ENCODE measurements at places on chromosomes 2 and 18.

DNA sequence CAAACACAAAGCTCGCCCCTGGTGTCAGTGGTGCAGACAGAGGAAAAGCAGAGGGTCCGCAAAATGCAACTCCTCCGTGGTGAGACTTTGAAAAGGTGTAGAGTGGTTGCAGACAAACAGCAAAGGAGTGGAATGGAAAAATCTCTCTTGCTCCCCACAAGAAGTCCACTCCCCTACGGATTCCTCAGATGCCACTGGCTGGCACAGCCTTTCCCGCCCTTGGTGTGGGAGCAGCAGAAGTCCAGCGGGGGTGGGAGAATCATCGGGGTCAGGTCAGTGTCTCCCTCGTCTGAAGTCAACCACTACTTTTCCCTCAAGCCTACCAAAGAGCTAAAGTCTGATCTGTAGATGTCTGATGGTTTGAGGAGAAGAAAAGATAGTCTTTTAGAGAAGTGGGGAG is 22.3 kb upstream of the B3GNT7 start:
- no peak for DNase-seq

- no peak for DNase-seq
Observed at GRCh38 chr18:64115881-64116280, 33.0 kb downstream of the LINC00305 start.

- DNase-seq = no peak
Observed at GRCh38 chr2:200223205-200223784, 83.2 kb upstream of the SPATS2L start.

- DNase-seq = no peak
Observed at GRCh38 chr18:51778115-51778514, 561.9 kb upstream of the DCC start.

DNA sequence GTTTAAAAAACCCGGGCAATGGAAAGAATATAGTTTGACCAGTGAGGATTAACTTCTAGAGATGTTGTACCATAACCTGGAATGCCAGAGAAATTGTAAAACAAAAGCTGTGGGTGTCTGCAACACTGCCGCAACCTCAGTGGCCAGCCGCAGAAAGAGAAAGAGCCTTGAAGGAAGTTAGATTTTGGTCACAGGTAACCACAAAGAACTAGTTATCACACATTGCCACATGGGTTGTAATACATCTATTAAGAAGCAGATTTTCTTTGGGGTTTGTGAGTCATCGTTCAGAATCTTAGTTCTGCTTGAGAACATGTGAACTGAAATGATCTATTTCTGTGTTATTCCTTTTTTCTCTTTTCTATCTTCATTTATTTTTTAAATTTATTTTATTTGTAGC is 222.9 kb upstream of the AGAP1 start:
- no peak for DNase-seq

- no peak for DNase-seq
Observed at GRCh38 chr2:156800781-156801361, 364.7 kb downstream of the GPD2 start.

- no peak for DNase-seq
Observed at GRCh38 chr2:29920130-29920577, 1.2 kb downstream of the ALK start.

- no peak for DNase-seq
Observed at GRCh38 chr2:236919209-236919608, 166.5 kb upstream of the COPS8 start.

- DNase-seq = no peak
Observed at GRCh38 chr2:27828305-27828704, 56.8 kb downstream of the MRPL33 start.

GRCh38 chr2:152894051-152894450 is 175.6 kb downstream of the ARL6IP6 start:
- DNase-seq = no peak

- DNase-seq = no peak
Observed at GRCh38 chr2:183389546-183390080, 265.4 kb downstream of the NUP35 start.

DNA sequence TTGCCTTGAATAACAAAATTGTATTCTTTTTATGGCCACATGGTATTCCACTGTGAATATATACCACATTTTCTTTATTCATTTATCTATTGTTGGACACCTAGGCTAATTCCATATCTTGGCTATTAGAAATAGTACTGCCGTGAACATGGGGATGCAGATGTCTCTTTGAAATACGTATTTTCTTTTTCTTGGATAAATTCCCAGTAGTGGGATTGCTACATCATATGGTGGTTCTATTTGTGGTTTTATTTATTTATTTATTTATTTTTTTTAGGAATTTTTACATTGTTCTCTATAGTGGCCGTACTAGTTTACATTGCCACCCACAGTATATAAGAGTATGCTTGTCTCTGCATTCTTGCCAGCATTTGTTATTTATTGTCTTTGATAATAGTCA is 679.8 kb upstream of the NRXN1 start:
- no peak for DNase-seq

DNA sequence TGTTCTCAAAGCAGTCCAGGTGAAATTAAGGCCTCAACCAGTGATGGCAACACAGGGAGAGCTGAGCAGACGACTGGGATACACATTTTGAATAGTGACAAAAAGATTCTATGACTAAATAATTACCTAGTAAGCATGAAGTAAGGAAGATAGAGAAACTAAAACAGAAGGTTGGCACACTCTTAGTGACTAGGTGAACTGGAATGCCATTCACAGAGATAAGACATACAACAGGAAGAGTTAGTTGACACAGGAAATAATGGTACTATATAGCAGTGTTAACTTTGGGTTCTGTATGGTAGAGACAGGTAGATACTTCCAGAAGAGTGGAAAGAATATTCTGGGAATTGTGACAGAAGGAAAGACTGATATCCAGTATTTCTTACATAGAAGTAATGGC is 181.8 kb upstream of the NT5C1B start:
- DNase-seq = no peak

- DNase-seq = no peak
Observed at GRCh38 chr2:119490653-119491195, 33.6 kb downstream of the SCTR start.

GRCh38 chr2:70897977-70898226 is 37.8 kb upstream of the ATP6V1B1 start:
- DNase-seq = no peak

GRCh38 chr18:59681521-59682004 is 15.7 kb downstream of the CCBE1 start:
- DNase-seq = no peak

GRCh38 chr2:47503481-47504070 is 100.6 kb downstream of the MSH2 start:
- no peak for DNase-seq

DNA sequence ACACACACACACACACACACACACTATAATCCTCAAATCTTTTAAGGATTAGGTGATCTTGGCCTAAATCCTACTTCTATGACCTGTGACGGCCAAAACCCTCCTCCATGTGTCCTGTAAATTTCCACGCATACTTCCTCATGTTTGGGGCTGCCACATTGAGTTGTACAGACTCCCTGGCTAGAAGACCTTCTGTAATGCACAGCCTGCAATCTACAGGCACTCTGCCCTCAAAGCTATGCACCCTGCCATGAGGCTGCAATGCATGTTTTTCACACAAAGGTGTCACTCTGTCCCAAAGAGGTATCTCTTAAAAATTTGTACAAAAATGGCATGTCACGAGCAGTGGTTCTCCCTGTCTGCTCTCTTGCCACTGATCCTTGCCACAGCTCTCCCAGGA is 26.4 kb upstream of the B4GALT6 start:
- no peak for DNase-seq

GRCh38 chr18:60555625-60556024 is 183.1 kb upstream of the MC4R start:
- DNase-seq = no peak

Measured in stimulated activated CD8-positive, alpha-beta memory T cell treated with anti-CD3 and anti-CD28 coated beads, Interleukin-4, amount 100 ng/mL, for 4 hours (primary cell).